ENCODE measurements at places on chromosomes 3 and 15.

DNA sequence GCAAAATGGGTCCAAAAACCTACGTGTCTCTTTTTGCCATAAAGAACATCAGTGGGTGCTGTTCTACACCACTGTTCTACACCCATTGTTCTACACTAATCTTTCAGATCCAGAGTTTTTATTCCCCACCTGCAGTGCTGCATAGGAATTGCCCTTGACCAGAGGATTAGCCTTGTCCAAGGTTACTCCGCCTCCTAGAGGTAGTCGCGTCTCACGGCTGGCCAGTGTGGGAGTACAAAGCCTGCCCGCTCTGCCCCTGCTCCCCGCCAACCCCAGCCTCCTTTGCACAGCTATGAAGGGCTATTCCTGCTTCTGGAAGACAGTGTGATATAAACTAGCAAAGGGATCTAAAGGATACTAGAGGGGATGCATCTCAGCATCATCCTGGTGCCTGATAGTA, 222.1 kb upstream of the LMCD1 start:
- DNase-seq, result no peak

DNA sequence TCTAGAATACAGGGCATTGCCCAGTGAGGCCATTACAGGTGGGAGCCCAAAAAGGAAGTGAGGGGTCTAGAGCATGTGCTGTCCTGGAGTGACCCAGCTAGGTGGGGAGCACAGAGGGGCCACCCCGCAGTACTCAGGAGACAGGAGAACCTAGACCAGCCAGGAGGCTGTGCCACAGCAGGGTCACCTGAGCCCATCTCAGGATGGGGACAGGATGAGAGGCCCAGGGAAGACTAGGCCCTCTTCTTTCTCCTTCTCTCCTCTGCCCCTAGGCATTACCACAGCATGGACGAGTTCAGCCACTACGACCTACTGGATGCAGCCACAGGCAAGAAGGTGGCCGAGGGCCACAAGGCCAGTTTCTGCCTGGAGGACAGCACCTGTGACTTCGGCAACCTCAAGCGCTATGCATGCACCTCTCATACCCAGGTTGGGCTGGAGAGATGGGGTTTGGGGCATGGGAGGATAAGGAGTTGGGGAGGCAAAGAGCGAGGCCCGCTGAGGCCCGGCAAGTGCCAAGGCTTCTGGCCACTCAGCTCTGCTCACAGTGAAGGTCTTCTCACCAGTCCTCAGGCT, 20.6 kb downstream of the LOXL1 start:
- DNase-seq, result no peak

DNA sequence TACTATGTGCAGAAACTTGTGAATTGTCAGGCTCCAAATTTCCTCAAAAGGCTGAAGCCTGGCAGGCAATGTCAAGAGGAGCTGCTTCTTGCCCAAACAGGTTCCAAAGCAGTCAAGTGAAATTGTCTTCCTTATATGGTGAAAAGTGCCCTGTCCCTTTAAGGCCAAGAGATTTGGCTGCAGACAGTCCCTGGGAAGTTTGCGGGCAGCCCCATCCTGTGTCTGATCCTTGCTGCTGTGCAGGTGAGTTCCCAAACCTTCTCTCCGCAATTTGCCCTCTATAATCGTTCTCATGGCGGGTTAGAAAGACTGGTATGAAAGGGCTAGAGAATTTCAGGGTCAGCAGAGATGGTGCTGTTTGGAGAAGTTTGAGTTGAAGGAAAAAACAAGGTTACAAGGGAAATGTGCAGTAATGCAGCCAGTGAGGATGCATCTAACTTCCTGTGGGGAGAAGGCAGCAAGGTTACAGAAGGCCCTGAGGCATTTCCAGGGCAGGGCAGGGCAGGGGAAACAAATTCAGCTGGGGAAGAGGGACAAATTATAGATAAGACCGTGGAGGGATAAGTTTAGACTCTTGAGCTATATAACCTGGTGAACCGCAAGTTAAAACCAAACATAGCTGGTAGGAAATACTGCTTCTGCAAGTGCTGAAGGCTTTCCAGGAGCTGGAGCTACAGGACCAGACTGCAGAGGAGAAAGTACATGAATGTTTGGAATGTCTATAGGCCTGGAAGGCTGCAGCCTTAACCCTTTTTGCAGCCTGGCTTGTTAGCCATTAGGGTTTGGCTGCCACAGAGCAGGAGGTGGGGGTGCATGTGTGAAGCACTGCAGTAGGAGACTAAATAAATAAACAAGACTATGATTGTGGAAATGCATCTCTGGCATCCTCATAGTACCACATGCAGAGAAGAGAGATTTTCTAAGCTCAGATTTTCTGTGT, 256.2 kb upstream of the IL12A start:
- peak; percentile 38 for DNase-seq

DNA sequence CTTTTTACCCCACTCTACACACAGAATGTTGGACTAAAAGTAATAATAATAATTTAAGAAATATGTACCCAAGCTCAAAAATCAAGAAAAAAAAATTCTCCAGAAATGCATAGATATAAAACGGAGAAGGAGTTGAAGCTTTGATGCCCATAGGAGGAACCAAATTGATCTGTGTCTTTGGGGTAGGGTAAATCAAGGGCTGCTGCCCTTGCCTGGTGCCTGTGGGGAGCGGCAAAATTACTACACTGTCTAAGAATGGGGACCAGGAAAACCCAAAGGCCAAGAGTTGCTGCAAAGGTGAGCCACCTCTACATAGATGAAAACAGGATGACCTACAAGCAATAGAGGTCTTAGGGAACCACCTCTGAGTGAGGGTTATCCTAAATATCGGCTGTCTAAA, 56.0 kb upstream of the SPPL2A start:
- no peak for DNase-seq

DNA sequence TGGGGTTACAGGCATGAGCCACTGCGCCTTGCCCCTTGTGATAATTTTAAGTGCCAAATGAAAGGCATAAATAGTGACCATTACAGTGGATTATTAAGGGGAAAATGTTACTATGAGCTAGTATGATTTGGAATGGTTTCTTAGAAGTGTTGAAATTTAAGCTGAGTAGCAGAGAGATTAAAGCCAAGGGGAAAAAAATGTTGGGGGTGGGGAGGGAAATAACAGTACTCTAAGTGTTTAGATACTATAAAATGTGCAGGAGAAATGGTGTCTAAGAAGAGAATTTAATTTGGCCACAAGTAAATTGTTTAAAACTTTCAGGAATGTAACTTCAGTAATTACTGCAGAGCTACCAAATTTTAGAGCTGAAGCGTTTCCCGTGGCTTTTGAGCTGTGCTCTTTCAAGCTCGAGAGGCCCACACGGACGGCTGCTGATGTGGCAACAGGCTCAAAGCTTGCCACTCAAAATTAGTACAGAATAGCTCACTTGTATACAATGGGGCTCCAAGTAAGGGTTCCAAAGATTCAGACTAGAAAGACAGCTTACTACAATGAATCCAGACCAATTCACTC, 23.9 kb upstream of the SLC12A8 start:
- DNase-seq, result no peak

GRCh38 chr3:58143417-58144055, 67.2 kb downstream of the DNASE1L3 start:
- no peak for DNase-seq

All from amniotic stem cell (primary cell).